Stimulated activated CD8-positive, alpha-beta memory T cell treated with anti-CD3 and anti-CD28 coated beads, Interleukin-7, amount 100 ng/mL, for 24 hours (primary cell): ENCODE measurements at places on chromosomes 7 and 10.

DNA sequence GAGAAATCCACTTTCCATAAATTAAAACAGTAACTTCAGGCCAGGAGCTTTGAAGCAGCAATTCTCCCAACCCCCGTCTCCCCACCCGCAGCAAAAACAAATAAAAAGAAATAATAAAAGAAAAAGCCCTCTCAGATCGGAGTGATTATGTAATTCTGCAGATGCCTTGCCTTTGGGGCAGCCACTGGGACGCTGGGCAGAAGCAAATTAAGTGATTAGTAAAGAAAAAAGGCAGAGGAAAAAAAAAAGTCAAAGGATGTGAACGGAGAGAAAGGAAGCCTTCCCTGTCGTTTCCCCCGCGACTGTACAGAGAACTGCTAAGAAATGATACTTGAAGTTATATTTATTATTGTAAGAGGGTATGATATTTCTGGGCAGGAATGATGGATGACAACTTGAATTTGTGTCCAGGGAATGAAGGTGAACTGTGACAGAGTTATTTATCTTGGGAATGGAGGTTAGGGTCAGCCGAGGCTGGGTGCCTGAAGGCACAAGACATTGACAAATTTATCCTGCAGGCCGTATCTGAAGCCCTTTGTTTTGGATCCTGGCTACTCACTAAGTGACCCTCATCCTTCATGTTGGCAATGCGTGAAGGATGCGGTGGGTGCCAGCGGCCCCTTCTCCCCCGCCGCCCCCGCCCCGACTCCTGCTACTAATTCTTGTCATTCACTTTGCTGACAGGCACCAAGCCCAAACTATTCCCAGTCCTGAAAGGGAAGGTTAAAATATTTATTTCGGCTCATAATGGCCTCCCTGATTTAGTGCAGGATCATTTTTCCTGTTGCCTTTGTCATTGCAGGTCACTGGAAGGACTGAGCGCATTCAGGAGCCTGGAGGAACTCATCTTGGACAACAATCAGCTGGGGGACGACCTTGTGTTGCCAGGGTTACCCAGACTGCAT is 604.0 kb downstream of the LRMDA start:
- DNase-seq: no peak

- no peak for DNase-seq
Measured at GRCh38 chr10:3396116-3396515, 223.5 kb upstream of the PITRM1 start.

GRCh38 chr10:79942261-79943185 is 6.4 kb downstream of the SFTPD start:
- no peak for DNase-seq

GRCh38 chr10:79045566-79046175 is 23.1 kb upstream of the ZMIZ1 start:
- DNase-seq: no peak

GRCh38 chr10:1638889-1639419 is 98.4 kb downstream of the ADARB2 start:
- no peak for DNase-seq

GRCh38 chr10:55160655-55161283 is 359.7 kb upstream of the PCDH15 start:
- no peak for DNase-seq

GRCh38 chr10:92822060-92822634 is 26.2 kb upstream of the EXOC6 start:
- DNase-seq: no peak

DNA sequence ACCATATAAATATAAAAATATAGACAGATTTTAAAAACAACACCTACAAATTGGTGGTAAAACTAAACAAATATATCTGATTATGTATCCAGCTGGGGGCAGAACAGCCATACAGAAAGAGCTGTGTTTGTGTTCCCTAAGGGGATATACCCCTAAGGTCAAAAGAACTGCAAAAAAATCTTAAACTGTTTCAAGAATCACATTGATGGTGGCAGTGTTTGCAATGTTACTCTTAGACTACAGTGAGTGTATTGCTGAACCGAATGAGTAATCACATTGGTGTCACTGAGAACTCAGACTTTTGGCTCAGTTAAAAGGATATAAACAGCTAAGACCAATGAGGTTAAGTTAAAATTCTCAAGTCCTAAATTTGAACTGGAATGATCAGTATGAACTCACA is 27.1 kb upstream of the PTPRN2 start:
- no peak for DNase-seq

DNA sequence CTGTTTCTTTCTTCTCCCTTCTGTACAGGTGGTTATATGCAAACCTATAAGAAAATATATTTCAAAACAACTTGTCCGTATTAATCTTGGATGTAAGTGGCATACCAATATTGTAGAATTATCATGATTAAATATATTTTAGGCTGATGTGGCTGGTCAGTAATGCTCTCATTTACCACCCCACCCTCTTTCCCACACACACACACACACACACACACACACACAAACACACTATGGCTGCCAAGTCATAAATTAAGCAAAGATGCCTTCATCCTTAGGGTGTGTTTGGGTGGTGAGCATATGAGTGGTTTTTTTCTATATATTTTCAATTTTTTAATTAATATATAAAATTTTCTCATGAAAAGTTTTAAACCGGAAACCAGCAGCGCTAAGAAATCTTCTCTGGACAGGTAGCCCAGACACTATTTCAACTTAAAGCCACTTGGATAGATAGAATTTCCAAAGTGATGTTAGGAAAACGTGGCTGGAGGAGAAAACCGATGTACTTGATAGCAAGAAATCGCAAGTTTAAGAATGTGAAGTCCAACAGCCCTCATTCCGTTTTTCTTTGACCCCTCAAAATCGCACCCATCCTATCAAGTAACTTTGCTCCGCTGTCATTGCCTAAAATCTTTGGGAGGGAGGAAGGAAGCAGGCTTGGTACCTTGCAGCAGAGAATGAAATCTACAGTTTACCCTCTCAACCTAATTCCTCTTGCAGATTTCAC is 171.7 kb downstream of the FAM107B start:
- DNase-seq: no peak

DNA sequence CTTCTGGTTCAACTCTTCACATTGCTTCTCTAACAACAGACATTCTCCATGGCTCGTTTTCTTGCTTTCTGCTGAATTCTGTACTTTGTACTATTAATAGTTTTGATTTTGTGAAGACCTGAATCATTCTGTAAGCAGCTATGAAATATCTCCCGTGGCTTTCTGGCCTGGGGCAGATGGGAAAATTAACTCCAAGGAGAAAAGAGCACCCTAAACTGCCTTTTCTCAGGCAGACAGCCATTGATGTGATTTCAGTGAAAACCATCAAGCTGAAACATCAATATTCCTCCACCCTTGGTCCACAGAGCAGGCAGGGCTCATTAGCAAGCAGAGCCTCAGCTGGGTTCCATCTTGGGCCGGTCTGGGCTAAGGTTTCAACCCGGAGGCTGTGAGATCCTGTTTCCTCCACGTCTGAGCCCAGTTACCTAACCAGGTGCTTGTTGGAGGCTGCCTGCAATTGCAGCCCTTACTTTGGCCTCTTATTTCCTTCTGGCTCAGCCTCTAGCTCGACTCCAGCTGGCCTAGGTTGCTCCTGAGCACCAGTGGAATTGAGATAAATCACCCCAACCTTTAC is 21.1 kb upstream of the EZH2 start:
- no peak for DNase-seq

GRCh38 chr7:2224934-2225333 is 7.8 kb downstream of the MAD1L1 start:
- no peak for DNase-seq

GRCh38 chr7:99253369-99253768 is 19.3 kb upstream of the MYH16 start:
- DNase-seq: no peak

GRCh38 chr7:26103596-26103995 is 48.4 kb upstream of the NFE2L3 start:
- no peak for DNase-seq

GRCh38 chr7:76515999-76516443 is 5.7 kb downstream of the UPK3B start:
- DNase-seq: no peak

- DNase-seq: no peak
Measured at GRCh38 chr10:17066807-17067206, 62.8 kb downstream of the CUBN start.

- DNase-seq: no peak
Measured at GRCh38 chr7:1105189-1105588, 17.3 kb downstream of the GPER1 start.

DNA sequence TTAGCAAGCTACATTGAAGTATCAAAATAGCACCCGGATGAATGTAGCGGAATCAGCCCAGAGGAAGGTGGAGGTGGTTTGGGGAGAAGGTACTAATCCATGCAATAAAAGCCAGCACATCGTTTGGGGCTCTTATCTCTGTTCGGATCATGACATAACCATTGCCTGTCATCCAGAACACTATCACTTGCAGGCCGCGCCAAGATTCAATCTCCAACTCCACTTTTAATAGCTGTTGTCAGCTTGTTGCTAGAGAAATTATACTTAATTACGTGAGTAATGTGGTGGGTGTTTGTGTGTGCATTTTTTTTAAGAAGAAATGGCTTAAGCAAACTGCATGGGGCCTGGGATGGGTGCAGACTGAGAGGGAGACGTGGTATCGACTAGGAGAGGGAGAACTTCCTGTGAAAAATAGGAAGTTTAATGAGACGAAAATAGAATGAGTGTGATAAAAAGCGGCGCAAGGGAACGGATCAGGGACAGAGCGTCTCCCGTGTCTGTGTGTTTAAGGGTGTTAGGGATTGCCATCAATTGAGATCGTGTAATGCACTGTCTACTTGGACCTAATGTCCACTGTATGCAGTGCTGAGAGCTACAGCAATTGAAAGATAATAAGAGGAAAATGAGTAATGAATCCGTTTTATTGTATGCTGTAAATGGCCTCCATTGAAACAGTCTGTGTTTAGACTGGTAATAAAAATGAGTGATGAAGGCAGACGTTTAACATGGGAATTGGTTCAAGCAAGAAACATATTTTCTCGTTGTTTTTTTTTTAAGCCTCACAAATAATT is 27.6 kb upstream of the SFMBT2 start:
- no peak for DNase-seq

DNA sequence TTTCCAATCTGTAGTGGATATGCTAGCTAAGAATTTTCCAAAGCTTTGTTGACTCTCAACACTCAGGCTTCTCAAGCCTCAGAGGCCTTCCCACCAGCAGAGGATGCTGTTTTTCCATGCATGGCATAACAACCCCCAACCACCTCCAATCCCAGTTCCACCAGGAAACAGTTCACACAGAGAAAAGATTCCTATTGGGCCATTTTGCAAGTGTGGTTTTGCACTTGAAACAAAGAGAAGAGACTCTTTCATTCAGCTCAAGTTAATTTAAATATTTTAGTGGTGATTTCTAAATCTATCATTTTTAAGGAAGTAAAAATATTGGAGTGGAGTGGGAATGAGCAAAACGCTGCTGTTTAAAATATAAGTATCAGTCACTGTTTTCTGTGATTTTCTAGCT is 105.6 kb upstream of the COL1A2 start:
- DNase-seq: no peak

DNA sequence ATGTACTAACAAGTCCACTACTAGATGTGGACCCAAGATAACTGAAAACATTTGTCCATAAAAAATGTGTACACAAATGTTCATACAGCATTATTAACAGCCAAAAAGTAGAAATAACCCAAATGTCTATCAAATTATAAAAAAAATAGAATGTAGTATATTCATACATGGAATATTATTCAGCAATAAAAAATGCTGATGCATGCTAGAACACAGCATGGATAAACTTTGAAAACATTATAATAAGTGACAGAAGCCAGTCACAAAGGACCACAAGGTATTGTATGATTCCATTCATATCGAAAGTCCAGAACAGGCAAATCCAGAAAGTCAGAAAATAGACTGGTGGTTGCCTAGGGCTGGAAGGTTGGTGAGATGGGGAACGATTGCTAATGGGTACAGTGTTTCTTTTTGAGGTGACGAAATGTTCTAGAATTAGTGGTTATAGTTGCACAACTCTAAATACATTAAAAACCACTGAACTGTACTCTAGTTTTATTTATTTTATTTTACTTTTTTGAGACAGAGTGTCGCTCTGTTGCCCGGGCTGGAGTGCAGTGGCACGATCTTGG is 43.3 kb upstream of the ANLN start:
- no peak for DNase-seq
